ENCODE measurements at places on chromosomes 13 and 19.

GRCh38 chr13:25085125-25085742, 10.7 kb upstream of the PABPC3 start:
- peak; percentile 18 for DNase-seq

- DNase-seq: peak; percentile 42
Observed at GRCh38 chr13:46389457-46390451, 2.7 kb upstream of the RUBCNL start.

GRCh38 chr19:866769-867300, 7.4 kb downstream of the CFD start:
- no peak for DNase-seq

DNA sequence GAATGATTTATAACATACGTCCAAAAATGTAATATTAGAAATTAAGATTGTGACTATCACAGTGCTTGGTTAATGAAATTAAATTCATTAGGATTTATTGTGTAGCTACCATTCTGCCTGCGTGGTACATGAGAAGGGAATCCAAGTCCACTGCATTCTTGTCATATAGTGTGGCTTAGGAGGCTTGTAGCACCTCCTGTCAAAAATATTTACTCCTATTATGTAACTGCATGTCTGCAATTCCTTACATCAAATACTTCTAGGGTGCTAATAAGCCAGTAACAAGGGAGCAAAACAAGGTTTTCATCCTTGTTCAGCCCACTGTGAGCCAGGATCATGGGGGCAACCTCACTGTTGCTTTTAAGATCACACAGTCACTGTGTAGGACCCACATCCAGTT, 199.0 kb downstream of the SLC7A1 start:
- no peak for DNase-seq

DNA sequence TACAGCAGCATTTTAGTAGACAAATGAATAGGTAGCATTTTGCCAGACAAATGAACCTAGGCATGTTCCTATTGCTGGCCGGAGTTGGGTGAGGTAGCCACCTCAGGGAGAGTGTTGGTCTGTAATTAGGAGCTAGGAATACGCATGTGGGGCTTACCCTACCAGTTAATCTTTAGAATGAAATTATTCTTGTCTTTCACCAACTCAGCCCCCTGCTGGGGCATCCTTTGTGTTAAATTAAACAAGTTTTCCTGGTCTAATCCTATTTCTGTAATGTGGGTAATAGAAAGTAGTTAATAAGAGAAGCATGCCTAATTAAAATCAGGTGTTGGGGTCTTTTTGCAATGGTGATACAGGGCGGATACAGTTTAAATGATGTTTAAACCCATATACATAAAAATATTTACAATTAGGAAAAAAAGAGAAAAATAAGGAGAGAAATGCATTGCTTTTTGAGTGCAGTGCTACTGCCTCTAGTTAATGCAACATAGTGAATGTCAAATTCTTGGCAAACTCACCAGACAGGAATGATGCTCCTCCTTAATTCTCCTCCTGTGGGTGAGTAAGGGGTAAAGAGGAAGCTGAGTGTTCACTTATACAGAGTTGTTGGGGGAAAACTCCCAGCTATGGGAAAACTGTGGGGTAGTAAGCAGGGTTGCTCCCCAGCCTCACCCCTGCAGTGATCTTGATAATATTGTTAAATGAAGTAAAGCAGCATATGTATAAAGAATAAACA, 276.4 kb upstream of the EDNRB start:
- DNase-seq: no peak

DNA sequence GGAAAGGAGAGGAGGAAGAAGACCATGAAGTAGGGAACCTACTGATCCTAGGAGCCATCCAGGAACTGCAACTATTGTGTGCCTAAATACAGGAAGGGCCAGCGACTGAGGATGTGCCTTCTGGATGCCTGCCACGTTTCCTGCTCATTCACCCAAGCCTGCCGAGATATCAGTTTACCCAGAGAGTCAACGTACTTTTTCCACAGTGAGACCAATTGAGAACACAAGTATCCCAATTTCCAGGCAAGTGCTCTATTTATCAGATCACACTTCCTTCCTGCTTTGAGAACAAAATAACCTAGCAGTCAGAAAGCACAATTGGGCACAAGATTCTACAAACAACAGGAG, 122.4 kb downstream of the AKAP11 start:
- DNase-seq: no peak

DNA sequence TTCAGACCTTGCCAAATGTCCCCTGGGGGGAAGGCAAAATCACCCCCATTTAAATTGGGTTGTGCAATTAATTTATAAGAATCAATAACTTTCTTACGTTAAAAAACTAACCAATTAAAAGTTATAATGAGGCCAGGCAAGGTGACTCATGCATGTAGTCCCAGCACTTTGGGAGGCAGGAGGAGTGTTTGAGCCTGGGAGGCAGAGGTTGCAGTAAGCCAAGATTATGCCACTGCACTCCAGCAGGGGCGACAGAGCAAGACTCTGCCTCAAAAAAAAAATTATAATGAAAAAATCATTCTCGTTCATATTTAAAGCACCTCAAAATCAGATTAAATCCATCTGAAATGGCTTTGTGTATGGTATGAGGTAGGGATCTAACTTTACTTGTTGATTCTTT, 18.4 kb upstream of the SIGLEC14 start:
- no peak for DNase-seq

GRCh38 chr13:63024458-63024857, 1608.8 kb upstream of the PCDH20 start:
- DNase-seq: no peak

DNA sequence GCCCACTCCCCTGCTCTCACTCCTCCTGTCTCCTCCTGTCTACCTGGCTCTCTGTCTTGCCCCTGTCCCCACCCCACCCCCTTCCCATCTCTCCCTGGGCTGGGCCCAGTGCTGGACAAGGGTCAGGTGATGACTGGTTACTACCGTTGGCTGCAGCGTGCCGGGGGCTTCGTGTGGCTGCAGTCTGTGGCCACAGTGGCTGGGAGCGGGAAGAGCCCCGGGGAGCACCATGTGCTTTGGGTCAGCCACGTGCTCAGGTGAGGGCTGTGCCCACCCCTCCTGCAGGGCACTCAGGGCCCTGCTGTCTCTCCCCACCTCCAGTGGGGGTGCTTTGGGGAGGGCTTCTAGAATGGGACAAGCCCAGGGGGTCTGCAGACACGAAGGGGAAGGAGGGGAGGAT, 7.6 kb downstream of the TMEM160 start:
- DNase-seq: no peak

GRCh38 chr13:31674051-31674450, 65.3 kb upstream of the RXFP2 start:
- no peak for DNase-seq

DNA sequence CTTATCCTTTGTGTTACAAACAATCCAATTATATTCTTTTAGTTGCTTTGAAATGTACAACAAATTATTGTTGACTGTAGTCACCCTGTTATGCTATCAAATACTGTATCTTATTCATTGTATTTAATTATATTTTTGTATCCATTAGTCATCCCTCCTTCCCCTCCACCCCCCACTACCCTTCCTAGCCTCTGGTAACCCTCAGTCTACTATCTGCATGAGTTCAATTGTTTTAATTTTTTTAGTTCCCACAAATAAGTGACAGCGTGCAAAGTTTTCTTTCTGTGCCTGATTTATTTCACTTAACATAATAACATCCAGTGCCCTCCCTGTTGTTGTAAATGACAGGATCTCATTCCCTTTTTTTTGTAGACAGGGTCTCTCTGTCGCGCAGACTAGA, 4.5 kb downstream of the SAE1 start:
- DNase-seq: no peak

GRCh38 chr19:604355-604754, 14.7 kb downstream of the HCN2 start:
- no peak for DNase-seq

DNA sequence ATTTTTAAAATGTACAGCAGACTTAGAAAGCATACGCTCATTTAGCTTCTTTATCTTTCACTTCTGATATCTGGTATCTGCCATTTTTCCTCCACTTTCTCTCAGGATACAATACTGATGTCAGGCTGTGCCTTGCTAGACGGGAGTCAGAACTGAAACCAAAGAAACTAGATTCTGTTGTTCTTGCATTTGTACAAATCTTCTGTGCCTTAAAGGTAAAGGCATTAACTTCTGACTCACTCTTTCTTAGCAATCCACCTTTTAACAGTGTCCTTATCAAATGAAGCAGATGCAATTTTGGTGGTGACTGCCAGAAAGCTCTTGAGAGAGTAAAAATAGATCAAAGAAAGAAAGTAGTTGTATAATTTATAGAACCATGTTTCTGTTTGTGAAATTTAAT, 370.4 kb downstream of the PCDH20 start:
- DNase-seq: no peak

DNA sequence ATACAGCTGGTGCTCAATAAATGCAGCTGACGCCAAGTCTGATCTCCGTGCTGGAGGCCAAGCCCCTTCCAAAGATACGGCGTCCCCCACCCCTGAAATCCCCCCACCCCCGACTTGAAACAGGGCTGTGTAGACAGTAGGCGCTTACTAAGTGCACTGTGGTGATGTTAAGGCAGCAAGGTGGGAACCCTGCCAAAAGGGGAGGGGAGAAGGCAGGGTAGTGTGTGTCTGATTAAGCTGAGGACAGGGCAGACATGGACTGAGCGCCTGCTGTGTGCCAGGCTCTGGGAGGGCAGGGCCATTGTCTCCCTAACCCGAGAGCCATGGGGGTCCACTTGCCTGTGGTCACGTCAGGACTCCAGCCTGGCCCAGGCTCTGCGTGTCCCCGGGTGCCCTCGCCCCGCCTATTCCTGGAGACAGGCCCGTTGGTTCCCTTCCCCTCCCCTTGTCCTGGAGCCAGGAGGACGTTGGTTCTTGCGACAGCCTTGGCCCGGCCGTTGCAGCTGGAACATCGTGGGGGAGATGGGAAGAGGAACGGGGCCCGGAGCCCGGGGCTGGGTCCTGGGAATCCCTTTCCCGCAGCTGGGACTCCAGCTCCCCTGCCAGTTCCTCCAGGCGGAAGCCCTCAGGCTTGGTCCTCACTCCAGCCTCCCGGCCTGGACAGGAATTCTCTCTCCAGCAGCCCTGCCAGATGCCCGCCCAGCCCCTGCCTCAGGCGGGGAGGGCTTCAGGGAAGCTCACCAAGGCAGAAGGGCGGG, 1.7 kb upstream of the ELANE start:
- DNase-seq: no peak

- DNase-seq: no peak
Observed at GRCh38 chr19:3323026-3323425, 43.4 kb upstream of the NFIC start.

- no peak for DNase-seq
Observed at GRCh38 chr13:49248622-49249002, 887 bp downstream of the CDADC1 start.

- DNase-seq: peak; percentile 28
Observed at GRCh38 chr13:20544201-20544923, 18.7 kb upstream of the CRYL1 start.

GRCh38 chr19:33241091-33241529, 15.5 kb upstream of the SLC7A10 start:
- no peak for DNase-seq

- DNase-seq: no peak
Observed at GRCh38 chr13:51246418-51247277, 24.4 kb downstream of the FAM124A start.

DNA sequence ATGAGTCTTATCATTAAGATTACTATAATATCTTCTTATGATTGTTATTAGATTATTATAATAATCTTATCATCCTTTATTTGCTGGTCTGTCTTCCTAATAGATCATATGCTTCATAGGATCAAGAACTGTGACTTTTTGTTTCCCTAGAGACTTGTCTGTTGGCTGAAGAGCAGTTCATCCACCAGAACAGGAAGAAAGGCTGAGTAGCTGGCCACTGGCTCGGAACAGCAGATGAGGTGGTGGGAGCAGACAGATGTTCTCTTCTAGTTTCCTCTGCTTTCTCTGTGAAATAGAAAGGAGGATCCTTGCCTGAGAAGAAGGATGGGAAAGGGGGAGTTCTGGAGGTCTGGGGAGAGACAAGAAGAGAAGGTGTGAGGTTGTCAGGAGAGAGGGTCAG, 120.0 kb downstream of the CCNA1 start:
- no peak for DNase-seq

GRCh38 chr13:35714121-35714520, 237.6 kb upstream of the MAB21L1 start:
- DNase-seq: no peak

GRCh38 chr13:26494571-26495195, 62.8 kb upstream of the WASF3 start:
- no peak for DNase-seq

DNA sequence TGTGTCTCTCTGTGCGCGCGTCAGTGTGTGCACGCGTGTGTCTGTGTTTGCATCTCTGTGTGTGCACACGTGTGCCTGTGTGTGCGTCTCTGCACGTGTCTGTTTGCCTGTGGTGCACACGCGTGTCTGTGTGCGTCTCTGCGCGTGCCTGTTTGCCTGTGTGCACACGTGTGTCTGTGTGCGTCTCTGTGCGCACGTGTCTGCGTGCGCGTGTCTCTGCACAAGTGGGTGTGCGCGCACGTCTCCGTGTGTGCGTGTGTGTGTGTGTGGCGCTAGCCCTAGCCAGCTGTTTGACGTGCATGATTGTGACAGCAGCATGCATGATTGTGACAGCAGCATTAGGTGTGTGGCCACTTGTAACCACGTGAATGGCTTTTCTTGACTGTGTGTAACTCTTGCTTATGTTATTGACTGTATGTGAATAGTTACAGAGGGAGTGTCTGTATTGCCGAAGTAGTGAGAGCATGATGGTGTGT, 31.1 kb downstream of the ZNF146 start:
- no peak for DNase-seq

- DNase-seq: no peak
Observed at GRCh38 chr13:20303636-20304035, 71.5 kb upstream of the GJB6 start.

DNA sequence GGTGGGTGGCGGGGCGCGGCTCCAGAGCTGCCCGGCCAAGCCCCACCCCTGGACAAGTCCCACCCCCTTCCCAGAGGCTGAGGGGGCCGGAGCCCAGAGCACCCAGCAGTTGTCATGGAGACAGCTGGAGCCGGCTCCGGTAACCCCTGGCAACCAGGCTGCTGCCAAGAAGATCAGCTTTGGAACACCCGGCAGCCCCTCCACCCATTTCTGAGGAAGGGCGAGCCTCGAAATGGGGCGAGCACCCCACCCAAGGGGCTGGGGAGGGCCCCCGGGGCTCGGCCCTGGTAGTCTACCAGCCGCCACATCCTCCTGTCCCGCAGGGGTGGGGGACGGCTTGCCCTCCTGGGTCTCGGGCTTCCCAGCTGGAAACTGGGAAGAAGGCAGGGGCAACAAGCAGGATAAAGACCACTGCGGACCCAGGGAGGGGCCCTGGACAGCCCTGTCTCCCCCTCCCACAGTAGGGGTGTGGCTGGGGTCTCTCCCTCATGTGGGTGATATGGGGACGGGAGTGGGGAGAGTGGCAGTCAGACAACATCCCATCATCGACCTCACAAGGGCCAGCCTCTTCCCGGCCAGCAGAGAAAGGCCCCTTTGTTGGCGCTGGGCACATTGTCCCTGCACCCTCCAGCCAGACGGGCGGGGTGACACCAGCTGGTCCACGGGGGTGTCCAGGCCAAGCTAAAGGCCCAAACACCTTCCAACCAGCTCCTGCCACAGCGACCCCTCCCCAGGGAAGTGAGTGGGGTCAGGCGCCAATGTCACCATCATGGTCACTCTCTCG, 1.5 kb downstream of the CERS1 start:
- DNase-seq: no peak

GRCh38 chr19:37007587-37008220, 70.5 kb upstream of the ZNF420 start:
- DNase-seq: no peak

GRCh38 chr13:110062077-110062776, 244.7 kb downstream of the COL4A1 start:
- no peak for DNase-seq

Data from GDM1 (cell line).